ENCODE measurements at places on chromosomes 11 and 22.

GRCh38 chr11:109512680-109513079 is 90.7 kb downstream of the C11orf87 start:
- DNase-seq, result no peak

DNA sequence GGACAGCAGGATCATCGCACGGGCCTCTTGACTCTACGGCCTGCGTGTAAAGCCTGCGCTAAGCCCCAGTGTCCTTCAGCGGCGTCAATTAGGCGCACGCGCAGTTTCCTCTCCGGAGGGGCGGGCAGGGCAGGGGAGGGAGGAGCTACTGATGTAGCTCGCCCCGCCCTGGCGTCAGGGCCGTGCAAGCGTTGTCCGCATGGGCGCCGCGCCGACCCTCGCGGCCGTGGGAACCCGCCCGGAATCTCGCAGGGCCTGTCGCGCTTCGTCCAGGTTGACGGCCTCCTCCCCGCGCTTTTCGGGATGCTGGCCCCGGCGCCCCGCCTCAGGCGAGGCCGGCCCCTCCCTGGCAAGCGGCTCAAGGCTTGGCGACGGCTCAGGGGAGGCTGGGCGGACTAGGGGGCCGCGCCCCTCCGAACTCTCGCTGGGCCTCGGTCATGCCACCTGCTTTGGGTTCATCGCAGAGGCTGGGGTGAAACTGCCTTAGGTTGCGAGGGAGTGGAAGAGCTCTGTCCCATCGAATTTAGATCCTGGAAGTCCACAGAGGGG is 61.1 kb downstream of the ST3GAL4 start:
- no peak for DNase-seq

- DNase-seq, result no peak
Observed at GRCh38 chr11:1406571-1407485, 17.1 kb downstream of the BRSK2 start.

- DNase-seq, result no peak
Observed at GRCh38 chr22:29816128-29816527, 21.9 kb downstream of the ASCC2 start.

GRCh38 chr11:31303644-31304180 is 65.8 kb downstream of the DCDC1 start:
- no peak for DNase-seq

DNA sequence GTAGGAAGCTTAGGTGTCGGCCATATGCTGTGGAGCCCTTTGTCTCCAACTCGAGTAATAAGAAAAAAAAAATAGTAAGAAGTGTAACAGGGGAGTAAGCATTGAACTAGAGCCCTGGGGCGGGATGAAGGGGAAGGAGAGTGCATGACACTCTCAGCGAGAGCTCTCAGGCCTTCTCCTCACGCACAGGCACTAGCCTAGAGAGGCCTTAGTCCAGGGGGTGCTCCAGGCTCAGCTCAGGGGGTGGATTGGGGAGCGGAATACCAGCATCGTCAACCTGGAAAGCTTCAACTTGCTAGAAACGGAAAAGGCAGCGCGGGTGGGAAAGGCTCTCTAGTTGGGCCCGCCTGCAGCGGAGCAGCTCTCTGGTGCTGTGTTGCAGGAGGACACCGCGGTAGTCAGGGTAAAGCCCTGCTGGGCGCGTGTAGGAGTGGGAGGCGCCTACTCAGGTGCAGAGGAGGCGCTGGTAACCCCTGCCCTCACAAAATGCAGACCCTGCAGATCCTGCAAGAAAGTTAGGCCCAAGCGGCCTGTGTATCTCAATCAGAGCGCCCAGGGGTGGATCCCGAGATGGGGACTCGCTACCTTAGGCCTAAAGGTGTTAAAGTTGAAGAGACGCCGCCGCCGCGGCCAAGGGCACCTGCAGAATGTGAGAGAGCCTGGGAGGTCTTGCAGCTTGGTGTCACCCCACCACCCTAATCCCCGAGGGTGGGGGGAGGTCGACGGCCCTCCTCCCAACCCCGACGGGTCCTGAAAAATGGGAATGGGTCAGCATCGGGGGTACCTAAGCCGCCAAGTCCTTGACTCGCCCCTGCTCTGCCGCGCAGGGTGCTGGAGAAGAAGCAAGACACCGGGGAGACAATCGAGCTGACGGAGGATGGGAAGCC is 2.8 kb downstream of the SLC17A6 start:
- no peak for DNase-seq

DNA sequence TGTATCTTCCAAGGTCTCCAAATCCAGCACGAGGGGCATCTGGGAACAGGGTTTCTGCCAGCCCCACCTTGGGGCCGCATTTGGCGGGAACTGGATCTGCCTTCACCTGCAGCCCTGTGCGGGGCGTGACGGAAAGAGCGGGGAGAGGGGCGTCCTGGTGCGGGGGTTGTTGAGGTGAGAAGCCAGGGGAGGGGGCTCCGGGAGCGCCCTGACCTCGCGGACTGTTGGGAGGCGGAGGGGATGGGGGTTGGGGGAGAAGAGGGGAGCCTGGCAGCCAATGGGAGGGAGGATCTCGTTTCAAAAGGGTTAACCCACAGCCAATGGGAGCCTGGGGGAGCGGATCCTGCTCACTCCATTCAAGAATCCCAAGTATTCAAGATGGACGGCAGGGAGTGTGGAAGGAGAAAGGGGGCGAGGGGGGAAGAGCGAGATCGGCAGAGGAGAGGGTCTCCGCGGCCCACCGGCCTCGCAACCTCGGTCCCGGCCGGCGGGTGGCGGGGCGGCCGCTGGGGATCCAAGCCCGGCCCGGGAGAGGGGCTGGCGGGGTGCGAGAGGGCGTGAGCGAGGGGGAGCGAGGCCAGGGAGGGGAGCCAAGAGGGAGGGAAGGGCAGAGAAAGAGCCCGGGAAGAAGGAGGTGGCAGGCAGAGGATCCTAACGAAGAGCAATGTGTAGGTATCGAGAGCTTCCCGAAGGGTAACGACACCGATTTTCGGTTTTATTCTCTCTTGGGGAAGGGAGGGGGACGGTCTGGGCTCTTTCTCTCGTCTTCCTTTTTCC is 11.5 kb downstream of the YPEL4 start:
- peak; percentile 94 for DNase-seq

DNA sequence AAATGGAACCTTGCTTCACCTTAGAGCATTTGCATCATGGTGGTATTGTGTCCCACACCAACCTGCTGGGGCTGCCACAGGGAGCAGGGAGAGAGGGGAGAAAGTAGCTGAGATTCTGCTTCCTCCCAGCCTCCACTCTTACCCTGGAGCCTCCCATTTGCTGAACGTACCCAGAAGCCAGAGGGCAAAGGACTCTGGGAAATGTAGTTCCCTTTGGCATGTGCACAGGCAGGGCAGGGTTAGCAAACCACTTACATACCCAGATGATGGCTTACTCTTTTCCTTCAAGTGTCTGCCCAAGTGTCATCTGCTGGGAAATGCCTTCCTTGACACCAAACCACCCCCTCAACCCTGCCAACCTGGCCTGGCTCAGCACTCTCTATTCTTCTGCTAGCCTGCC is 16.9 kb downstream of the SMIM38 start:
- no peak for DNase-seq

DNA sequence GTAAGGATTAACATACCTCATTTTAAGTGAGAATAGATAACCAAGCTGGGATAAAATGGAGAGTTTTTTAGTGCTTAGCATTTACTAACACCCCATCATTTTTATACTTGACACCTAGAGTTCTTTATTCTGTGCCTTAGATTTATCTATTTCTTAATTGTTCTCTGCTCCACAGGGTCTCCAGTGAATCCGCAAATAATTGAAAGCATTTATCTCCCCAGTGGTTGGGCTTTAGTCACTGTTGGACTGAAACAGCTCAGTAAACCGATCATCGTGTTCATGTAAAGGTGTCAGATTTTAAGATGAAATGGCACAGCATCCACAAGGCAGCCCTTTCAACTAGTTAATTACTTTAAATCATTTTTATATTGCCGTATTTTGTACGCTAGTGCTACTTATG is 17.8 kb upstream of the GRIA4 start:
- DNase-seq, result no peak

DNA sequence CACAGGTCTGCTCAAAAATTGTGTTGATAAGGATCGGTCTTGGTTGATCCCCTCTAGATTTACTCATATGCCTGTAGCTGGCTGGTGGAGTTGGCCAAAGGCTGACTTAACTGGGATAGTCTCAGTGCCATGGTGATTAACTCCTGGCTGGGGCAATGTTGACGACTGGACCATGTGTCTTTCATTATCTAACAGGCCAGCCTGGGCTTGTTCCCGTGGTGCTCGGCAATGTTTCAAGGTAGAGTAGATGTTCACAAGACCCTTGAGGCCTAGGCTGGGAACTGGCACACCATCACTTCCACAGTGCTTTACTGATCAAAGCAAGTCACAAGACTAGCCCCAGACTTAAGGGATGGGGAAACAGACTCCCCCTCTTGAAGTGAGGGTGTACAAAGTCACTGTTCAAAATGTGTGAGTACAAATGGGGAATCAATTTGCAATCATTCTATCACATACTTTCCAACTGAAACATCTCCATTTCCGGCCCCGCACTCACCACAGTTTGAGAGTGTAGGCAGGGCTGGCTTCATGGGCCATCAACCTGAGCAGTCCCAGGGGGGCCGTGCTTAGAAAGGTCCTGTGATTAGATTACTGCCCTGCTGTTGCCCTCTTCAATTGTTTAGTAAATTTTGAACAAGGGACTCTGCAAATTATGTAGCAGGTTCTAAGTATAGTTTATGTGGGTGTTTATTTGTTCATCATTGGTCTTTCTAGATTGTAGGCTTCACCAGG is 240.8 kb downstream of the NELL1 start:
- no peak for DNase-seq

- DNase-seq, result no peak
Observed at GRCh38 chr11:59783632-59784090, 26.9 kb downstream of the MRPL16 start.

- no peak for DNase-seq
Observed at GRCh38 chr11:118304568-118305248, at the start of gene CD3E. CD3E (plus strand) TSS chr11:118304730; CDS start chr11:118304953, 223 bp downstream.

GRCh38 chr22:39151329-39151975 is 1.0 kb downstream of the CBX7 start:
- no peak for DNase-seq

DNA sequence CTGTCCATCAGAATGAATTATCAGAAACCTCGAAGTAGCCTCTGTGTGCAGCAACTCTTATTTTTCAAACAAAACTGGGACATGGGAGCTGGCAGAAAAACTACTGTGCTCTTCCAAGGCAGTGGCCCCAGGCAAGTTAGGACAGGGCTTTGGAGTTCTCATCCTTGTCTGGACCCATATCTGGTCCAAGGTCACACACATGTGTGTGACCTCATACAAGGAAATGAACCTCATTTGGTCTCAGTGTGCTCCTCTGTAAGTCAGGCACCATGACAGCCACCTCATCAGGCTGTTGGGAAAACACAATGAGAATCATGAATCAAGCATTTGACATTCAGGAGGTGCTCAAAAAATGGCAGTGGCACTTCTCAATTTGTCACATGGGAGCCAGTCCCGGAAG is 25.8 kb downstream of the LARGE1 start:
- no peak for DNase-seq

Data from COLO829 (cell line).